ENCODE measurements at places on chromosomes 3 and 15.

DNA sequence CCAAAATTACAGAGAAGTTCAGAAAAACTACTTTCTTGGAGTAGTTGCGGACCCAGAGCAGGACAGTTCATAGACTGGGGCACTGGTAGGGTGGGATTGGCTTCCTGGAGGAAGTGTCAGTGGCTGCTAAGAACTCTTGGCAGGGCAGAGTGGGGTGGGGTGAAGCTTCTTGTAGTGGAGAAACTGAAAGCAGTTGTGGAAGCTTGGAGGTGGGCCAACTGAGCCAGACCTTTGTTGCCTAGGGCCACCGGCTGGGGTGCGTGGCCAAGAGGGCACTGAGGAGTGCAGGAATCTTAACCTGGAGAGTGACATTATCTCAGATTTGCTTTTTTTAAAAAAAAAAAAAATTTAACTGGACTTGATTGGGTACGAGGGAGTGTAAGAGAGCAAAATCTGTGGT is 3.1 kb downstream of the KAT2B start:
- DNase-seq: no peak

- no peak for DNase-seq
Measured at GRCh38 chr3:129491794-129492193, 36.6 kb upstream of the RHO start.

- no peak for DNase-seq
Measured at GRCh38 chr15:78988361-78988911, 43.6 kb upstream of the CTSH start.

- no peak for DNase-seq
Measured at GRCh38 chr15:63677778-63678177, 80.6 kb downstream of the FBXL22 start.

- DNase-seq: no peak
Measured at GRCh38 chr3:169886671-169887070, 16.9 kb upstream of the LRRC31 start.
